ENCODE measurements at places on chromosomes 7 and 10.

- no peak for DNase-seq
Observed at GRCh38 chr10:75977139-75977538, 545.7 kb downstream of the LRMDA start.

- no peak for DNase-seq
Observed at GRCh38 chr7:101494602-101495329, 132.1 kb downstream of the COL26A1 start.

- no peak for DNase-seq
Observed at GRCh38 chr10:87646935-87647334, 12.7 kb upstream of the PAPSS2 start.

- no peak for DNase-seq
Observed at GRCh38 chr7:122305475-122306319, 1.1 kb upstream of the FEZF1 start.

DNA sequence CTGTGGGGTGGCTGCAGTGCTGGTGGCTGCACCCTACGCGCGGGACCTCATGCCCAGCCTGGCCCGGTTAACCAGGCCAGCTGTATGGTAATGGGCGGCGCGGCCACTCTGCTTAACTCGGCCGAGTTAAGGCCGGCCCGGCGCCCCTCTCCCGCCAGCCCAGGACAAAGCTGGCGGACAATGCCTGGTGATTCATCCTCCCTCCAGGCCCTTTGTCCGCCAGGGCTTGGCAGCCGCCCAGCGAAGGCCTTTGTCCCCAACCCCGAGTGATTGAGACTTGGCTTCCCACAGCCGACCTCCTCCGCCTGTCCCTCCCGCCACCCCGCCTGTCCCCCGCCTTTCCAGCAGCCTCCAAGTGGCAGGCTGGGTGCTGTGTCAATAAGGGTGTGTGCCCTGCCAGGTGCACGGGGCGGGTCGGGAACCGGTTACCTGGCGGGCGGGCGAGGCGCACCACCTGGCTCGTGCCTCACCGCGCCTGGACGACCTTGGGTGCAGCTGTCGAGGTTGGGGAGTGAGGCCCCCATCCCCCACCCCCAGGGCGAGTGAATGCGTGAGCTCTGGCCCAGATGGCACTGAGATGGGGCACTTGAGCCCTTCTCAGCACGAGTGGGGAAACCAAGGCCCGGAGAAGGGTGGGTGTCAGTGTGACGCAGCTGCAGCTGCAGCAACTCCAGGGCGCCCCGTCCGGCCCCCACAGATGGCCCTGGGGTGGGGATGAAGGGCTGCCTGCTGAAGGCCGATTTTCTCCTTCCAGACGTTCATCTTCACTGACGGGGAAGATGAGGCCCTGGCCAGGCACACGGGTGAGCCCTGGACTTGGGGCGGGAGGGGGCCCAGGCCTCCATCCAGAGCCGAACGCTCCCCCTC lies 4.6 kb downstream of the LFNG start:
- no peak for DNase-seq

DNA sequence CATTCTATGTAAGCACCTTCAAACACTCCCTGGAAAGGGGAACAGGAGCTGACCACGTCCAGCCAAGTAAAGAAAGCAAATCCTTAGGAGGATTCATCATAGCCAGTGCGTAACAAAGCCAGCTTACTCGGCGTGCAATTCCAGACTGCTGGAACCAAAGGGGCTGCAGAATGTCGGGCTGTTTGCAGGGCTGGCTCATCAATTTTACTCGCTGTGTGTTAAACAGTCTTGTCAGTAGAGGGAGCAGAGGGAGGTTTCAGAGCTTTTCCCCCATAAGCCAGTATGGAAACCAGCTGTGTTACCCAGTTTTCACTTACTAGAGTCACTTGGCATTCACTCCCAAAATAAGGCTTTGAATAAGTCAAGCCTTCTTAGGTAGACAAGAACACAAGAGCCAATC lies 127.1 kb downstream of the KMT2E start:
- DNase-seq, result no peak

- DNase-seq, result no peak
Observed at GRCh38 chr7:18694911-18695310, 199.4 kb downstream of the HDAC9 start.

DNA sequence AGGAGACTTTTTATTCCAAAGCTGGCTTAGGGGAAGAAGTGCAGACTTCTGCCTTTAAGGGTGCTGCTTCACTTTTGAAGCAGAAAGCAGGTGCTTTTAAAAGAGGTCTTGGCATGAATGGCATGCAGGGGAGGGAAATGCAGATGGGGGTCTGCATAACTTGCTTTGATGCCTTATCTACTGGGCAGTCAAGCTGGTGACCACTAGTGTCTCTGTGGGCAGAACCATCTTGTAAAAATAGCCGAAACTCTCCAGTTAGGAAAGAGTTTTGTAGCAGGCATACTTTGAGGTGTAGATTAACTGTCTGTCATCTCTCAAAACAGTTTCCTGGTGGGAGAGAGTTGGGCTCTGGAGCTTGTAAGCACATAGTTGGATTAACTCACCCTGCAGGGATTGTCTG lies 9.9 kb upstream of the CTNNA3 start:
- no peak for DNase-seq

GRCh38 chr10:69826789-69827554 lies 25.3 kb downstream of the COL13A1 start:
- DNase-seq, result no peak

- no peak for DNase-seq
Observed at GRCh38 chr10:95384011-95384704, 93.4 kb upstream of the PDLIM1 start.

DNA sequence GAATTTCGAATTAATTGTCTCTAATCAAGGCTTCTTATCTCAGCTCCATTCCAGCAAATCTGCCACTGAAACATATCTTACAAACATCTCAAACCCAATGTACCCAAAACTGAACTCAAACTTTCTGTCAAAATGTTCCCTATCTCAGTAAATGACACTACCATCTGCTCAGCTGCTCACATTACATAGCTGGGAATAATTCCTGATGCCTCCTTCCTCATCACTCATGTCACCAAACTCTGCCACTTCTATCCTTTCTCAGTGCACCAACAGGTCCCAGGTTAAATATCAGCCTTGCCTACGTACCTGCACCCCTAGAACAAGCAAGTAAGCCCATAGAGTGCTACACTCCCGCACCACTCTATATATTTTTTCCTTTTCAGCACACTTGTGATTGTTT lies 12.4 kb downstream of the WAPL start:
- no peak for DNase-seq

- DNase-seq, result no peak
Observed at GRCh38 chr7:20236790-20237189, 19.6 kb upstream of the MACC1 start.

DNA sequence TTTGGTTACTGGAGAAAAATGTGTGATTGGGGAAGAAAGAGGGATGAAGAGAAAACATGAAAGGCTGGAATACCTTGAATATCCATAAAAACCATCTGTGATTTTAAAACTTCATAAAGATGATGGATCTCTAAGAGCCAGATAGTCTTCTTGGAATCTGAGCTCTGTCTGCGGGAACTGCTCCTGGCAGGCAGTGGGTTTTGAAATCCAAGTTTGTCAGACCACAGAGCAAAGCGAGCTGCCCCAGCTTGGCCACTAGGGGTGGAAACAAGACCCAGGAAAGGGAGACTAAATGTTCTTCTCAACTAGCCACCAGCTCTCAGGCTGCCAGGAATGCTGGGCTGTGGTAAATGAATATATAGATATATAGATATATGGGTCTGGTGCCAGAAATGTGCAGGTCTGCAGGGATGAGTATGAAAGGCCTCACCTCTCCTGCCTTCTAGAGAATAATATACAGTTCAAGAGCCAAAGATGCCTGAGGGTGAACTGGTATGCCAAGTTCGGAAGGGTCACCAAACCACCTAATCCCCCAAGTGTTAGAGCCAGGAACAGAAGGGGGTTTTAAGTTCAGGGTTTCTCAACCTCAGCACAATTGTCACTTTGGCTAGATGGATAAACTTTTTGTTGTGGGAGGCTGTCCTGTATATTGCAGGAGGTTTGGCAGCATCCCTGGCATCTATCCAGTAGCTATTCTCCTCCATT lies 208.8 kb downstream of the KCNMA1 start:
- DNase-seq, result peak; percentile 31

DNA sequence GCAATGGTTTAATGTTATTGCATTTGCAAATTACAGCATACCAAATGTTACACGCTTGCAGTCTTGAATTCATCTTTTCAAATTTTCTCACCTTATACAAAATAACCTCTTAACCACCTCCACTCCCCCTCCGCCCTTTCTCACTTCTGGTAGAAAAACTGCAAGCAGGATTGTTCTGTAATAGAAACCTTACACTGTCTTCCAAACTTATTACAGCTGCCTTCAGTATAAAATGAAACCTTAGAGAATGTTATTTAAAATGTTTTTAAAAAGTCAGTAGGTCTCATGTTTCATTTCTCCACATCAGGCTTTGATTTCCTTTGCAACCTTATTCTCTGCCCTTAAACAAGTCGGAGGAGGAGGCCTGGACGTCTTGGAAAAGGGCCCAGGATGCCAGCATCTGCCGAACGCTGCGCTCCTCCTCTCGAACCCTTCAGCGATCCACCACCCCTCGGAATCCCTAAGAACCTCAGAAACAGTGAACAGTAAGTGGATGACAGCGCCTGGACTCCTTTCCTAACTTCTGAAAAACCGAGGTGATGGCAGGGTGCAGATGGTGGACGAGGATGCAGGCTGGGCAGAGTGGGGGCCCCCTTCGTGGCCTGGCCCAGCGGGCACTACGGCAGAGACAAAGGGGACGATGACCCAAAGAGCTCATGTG lies 74.0 kb downstream of the FGFR2 start:
- DNase-seq, result no peak

DNA sequence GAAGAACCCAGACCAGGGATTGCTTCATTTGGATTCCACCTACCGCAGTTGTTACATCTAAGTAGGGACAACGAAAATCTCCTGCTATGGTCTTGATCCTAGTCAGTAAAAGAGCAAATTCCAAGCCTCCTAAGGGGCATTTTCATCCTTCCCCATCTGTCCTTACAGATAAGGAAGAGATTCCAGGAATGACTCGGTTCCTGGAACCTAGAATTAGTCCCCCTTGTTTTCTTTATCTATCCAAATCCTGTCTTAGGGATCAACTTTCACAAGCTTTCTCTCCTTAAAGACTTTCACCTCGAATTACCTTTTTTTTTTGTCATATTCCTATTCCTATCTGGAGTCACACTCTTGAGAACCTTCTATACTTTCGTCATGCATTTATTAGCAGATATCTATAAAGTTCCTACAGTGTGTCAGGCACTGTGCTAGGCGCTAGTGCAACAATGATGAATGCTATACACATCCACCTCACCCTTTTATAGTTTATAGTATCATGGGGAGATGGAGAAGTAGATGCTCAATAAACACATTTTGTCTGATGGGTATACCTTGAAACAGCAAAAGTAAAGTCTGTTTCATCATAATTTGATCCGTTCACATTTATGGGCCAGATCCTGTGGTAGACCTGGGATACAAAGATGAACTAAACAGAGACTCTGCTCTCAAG lies 39.2 kb downstream of the LAMB4 start:
- DNase-seq, result no peak

GRCh38 chr7:102184303-102184702 lies 102.4 kb upstream of the SH2B2 start:
- DNase-seq, result no peak

DNA sequence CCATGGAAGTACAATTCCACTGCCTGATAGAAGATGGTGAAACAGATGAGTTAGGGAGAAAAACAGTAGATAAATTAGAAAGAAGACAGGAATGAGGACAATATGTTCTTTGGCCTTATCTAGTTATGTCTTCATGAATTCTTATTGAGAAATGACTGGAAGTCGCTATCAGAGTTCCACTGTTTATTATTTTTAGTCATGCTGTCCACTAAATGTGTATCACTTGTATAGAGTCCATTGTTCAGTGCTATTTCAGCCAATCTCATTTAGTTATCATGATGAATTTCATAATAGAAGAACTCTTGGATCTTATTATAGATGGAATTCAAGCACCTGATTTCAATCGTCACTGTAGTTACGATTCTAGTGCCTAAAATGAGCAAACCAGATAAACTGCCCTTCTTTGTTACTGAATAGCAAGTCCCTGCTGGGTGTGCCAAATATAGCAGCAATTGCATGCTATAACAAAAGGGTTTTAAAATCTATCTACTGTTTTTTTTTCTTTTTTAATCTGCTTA lies 177.7 kb upstream of the COL1A2 start:
- no peak for DNase-seq

DNA sequence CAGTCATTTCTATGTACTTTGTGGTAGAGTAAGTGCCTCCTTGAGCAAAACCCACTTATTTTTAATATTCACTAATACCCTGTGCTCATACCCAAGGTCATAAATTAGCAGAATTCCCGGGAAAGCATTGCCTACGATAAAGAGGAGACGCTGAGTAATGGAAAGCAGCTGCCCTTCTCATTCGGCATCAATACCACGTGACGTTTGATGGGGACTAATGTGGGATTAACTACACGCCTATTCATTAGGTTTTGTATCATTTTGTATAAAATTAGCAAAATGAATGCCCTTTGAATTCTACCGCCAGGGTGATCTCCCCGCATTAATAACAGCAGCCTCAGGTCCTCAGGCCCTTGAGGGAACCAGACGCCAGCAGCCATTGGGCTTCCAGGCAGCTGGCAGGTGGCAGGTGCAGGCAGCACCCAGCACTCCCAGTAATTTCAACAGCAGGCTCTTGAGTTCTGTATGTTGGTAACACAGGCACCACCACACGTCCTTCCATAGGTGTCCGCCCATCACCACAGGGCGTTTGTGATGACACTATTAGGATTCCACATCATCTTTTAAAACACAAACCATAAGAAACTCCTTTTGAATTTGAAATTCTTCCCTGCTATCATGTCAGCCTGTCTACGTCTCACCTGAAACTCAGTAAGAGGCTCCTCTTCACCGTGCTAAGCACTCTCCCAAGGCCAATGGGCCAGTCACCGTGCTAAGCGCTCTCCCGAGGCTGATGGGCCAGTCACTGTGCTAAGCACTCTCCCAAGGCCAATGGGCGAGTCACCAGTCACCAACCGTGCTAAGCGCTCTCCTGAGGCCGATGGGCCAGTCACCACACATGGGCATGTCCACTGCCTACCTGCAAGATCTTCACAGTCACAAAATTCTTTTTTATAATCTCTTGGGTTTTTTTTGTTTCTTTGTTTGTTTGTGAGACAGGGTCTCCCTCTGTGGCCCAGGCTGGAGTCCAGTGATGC lies 509.4 kb downstream of the PTPRN2 start:
- DNase-seq, result no peak

DNA sequence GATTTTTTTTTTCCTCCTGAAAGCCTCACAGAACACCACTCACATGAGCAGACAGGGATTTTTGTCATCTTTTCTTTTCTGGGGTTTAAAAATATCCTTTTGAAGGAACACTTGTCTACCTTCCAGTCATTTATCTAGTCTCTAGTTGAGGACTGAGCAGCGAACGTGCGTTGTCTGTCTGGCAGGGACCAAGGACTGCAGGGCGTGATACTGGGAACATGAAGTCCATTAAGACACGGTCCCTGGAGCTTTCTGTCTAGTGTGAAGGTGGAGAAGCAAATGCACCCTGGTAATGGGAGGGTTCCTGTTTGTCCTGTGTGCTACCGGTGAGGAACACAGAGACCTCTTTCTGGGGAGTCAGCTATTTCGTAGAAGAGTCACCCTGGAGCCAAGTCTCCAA lies 207.4 kb downstream of the TMEM178B start:
- DNase-seq, result no peak

- DNase-seq, result no peak
Observed at GRCh38 chr7:151238190-151238810, 6.0 kb downstream of the CHPF2 start.
